Left kidney (tissue), 8 donors: ENCODE measurements at places on chromosomes 4 and X. TPM values are rescaled to one million over a fixed set of nuclear protein-coding genes. Genes with fewer than 3 reads are reported as not detected.

GRCh38 chr4:88649716-88650115, 47.9 kb downstream of the NAP1L5 start:
- no peak for DNase-seq

DNA sequence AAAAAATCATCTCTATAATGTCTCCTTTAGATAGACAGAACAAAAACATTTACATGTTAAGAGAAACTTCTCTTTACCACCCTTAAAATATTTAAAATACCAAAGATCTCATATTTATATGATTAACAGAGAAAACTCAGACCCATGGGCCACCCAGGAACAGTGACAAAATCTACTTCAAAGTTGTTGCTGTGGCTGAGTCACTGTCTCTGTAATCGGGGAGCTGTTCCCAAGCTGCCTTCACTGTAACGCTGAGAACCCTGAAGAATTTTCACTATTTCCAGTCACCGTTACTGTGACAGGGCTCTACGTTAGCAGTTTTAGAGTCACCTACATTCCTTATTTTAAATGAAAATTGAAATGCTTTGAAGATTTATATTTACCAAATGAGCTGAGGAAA, 9.0 kb upstream of the DAPP1 start:
- no peak for DNase-seq

DNA sequence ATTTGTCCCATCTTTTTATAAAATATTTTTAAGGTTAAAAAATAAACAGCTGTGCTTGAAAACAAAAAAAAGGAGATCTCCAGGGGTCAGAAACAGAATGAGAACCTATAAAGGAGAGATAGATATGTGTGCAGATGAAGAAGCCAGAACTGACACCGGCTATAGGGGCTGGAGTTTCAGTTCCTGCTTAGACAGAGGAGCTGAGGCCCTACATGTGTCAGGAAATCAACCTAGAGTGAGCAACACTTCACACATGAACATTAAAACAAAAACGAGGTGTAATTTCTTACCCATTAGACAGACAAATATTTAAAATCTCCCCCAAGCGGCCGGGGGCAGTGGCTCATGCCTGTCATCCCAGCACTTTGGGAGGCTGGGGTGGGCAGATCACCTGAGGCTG, 17.8 kb upstream of the HUWE1 start:
- no peak for DNase-seq

GUCY1B1 gene
- polyA plus RNA-seq, result 72.1 TPM

PHKA2 gene
- polyA plus RNA-seq, result 48.0 TPM

GRCh38 chrX:154409222-154409871, at the start of gene DNASE1L1:
Gene DNASE1L1 (minus strand): TSS chrX:154409254. CDS start chrX:154405568, 3,686 bp downstream.
- no peak for DNase-seq

DNA sequence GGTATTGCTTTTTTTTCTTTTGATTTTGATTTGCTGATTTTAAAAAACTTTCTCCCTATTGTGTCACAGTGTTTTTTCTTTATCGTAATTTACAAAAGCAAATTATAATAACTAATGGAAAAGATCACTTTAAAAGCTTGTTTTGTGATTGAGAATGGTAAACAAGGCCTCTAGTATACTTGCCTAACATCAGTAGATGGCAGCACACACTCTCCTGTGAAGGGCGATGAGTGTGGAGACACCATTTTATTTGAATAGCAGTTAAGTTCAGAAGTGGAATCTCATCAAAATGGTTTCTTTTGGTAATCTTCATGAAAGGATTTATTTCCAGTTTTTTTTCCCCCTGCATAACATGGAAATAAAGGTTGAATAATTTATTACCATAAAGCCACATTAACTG, 72.3 kb downstream of the PAK3 start:
- peak; percentile 22 for DNase-seq
